ENCODE measurements at places on chromosomes 3 and 15.

DNA sequence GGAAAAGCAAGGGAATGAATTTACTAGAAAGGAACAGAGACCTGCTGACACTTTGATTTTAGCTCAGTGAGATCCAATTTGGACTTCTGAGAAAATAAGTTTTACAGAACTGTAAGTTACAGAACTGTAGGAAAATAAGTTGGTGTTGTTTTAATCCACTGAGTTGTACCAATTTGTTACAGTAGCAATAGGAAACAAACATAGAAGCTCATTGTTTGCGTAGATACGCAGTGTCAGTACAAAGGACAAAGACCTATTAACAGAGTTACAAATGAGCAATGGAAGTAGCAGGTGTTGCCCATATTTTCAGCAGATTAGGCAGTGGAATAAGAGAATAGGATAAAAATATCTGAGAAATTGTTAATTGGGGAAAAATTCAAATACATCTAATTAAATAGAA is 385.8 kb upstream of the CNTN6 start:
- DNase-seq = no peak

DNA sequence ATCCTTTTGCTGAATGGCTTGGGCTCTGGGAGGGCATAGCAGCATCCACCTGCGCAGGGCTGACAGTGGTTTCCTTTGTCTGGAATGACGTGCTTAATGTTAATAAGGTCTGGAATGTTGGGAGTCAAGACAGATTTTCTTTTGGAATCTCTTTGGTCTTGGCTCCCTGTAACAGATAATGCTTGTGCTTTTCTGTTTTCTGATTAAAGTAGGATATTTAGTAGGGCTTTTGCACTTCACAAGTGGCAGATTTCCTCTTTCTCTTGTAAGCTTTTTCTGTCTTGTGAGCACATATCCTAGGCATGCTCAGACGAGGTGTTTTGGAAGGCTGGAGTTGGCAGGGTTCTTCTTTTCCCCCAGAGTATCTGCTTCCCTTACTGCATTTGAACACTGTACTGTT is 189.6 kb downstream of the GHSR start:
- no peak for DNase-seq

DNA sequence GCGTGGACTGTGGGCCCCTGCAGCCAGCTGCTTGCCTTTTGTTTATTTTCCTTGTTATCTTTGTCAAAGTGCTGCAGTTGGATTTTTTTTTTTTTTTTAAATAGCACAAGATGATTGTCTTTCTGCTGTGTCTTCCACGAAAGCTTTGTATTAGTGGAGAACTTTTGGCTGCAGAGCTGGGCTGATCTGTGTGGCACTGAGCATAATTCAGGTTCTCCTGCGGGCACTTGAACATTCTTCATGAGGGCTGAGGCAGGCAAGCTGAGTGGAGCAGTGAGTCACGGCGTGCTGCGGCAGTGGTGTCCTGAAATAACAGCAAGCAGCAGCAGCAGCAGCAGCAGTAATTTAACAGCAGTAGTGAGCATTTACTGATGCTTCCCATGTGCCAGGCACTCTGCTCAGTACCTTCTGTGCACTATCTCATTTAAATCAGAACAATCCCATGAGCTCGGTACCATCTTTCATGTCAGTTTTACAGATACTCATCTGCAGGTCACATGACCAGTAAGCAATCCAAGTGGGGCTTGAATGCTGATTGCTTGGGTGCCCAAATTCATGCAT is 45.8 kb downstream of the MITF start:
- no peak for DNase-seq

- DNase-seq = no peak
These were observed 39.2 kb downstream of the DUT start for GRCh38 chr15:48370460-48370859.

- DNase-seq = no peak
These were observed 23.1 kb downstream of the ISG20 start for GRCh38 chr15:88661761-88662556.

- DNase-seq = no peak
These were observed 170.7 kb upstream of the TP63 start for GRCh38 chr3:189460511-189460910.

Data from GM13977 (cell line).